SIG-M5 (cell line): ENCODE measurements at places on chromosomes 5 and 9.

- DNase-seq: no peak
Measured at GRCh38 chr5:96079075-96079474, 117.4 kb upstream of the ELL2 start.

DNA sequence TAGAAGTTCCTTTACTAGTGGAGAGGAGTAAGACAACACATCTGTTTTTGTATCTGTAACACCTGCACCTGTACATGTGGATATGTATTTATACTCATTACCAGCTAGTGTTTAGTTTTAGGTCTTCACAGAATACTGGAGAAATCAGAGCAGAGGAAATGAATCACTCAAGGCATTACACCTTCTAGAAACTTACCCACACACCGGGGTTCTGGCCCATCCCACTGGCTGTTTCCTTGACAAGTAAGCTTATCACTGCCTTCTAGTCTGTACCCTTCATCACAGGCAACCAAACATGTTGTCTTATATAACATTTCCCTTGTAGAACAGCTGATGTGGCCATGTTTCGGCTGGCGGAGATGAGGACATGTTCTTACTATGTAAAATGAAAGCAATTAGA, 76.7 kb downstream of the SVEP1 start:
- DNase-seq: no peak

DNA sequence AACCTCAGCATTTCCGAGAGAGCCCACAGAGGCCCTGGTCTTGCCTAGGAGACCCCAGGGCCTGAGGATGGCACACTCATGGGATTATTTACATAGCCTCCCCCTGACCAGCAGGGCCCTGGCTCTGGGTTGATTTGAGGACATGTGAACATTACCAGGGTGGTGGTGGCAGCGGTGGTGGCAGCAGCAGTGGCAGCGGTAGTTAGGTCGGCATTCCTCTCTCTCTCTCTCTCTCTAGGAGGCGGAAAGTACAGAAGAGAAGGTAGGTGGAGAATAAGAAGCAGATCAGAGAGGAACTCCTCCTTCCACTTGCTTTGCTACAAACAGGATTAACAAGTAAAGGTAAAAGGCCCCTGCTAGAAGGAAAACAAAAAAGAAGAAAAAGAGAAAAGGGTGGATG, 39.3 kb downstream of the B4GALT1 start:
- no peak for DNase-seq

GRCh38 chr9:126327006-126327713, 531 bp downstream of the MVB12B start:
- DNase-seq: no peak

GRCh38 chr5:91976451-91976850, 593.3 kb upstream of the ARRDC3 start:
- DNase-seq: no peak

DNA sequence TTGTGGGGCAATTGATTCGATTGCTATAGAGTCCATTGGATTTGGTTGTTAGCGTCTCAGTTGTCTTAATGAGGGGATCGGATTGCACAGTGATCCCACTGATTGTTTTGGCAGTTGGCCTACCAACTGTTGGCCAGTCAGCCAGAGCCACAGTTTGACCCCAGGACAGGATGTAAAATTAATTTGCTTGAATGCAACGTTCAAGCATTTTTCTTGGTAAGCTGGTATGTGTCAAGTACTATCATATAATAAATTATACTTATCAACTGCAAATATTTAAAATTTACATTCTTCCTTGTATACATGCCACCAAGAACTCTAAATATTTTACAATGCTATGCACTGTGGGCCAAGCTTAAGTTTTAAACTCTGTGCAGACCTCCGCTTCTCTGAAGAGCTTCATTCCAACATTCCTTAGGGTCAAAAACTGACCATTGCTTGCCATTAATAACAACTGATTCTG, 80.4 kb upstream of the OSMR start:
- no peak for DNase-seq

DNA sequence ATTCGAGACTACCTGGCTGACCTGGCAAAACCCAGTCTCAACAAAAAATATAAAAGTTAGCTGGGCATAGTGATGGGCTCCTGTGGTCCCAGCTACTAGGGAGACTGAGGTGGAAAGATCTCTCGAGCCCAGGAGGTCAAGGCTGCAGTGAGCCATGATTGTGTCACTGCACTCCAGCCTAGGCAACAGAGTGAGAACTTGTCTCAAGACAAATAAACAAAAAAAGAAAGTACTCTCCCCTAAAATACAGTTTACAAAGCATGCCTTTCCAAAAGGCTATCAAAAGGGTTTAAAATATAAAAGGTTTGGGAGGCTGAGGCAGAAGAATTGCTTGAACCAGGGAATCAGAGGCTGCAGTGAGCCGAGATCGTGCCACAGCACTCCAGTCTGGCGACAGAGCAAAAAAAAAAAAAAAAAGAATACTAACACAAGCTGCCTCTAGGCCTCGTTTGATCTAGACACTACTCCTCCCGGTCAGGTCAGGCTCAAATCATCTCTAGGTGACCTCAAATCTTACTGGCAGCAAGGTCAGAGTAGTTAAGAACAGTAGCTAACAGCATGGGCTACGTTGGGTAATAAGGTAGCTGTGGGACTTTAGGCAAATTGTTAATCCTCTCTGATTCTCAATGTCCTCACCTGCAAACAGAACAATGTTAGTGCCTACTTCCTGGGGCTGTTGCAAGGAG, 9.3 kb downstream of the NAIF1 start:
- no peak for DNase-seq

DNA sequence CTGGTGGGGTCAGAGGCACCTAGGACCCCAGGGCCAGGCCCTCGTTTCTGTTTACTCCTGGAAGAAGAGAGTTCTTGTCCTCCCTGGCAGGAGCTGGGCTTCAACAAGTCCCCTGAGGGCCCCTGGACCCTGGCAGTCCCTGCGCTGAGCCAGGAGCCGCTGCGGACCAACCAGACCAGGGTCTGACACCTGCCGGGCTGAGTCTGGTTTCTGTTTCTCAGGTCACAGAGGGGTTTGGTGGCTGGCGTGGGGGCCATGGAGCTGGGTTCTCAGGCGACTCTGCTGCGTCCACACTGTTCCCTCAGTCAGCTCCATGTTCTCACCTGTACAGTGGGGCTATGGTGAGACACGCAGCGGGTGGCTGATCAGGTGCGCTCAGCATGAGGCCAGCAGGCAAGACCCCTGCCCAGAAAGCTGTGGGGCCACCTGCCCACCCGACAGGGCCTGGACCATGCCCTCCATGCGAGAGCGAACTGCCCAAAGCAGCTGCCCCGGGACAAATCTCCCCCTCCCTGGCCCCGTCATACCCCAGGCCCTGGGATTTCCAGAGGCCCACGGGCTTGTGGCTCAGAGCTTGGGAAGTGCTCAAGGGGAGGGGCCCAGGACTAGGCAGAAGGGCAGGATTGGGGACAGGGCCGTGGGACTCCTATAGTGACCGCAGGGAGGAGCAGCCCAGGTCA, 17.9 kb upstream of the NOTCH1 start:
- no peak for DNase-seq

GRCh38 chr9:26722755-26723154, 169.8 kb downstream of the CAAP1 start:
- DNase-seq: no peak

GRCh38 chr9:86541014-86541570, 186.9 kb upstream of the TUT7 start:
- DNase-seq: no peak

DNA sequence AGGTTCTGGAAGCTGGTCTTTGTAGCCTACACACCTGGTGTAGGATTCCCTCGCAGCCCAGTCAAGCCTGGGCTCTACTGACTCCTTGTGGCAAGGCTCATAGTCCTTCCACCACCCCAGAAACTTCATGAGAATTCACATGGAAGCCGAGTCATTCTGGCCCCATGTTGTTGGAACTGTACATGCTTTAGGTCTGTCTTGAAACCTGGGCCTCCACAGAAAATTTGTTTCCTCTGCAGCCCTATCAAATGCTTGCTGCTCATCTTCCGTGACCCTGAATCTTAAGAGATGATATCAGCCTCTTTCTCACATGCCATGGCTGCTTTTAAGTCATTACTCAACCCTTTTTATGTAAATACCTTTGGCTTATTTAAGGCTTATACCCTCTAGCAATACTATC, 113.4 kb upstream of the GRHPR start:
- no peak for DNase-seq

- no peak for DNase-seq
Measured at GRCh38 chr9:113899205-113899604, 23.1 kb downstream of the ZNF618 start.

DNA sequence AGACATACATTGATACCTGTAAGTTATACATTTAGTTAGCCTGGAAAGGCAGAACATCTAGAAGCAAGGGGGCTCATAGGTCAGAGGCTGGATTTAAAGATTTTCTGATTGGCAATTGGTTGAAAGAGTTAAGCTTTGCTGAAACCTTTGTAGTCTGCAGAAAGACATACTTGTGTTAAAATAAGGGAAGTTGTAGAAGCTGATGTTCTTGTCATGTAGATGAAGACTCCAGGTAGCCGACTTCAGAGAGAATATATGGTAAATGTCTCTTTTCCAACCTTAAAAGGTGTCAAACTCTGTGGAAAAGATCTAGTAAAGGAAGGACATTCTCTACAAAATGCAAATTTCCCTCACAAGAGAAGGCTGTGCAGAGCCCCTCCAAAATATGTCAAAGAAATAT, 62.9 kb upstream of the ADAMTS16 start:
- no peak for DNase-seq

DNA sequence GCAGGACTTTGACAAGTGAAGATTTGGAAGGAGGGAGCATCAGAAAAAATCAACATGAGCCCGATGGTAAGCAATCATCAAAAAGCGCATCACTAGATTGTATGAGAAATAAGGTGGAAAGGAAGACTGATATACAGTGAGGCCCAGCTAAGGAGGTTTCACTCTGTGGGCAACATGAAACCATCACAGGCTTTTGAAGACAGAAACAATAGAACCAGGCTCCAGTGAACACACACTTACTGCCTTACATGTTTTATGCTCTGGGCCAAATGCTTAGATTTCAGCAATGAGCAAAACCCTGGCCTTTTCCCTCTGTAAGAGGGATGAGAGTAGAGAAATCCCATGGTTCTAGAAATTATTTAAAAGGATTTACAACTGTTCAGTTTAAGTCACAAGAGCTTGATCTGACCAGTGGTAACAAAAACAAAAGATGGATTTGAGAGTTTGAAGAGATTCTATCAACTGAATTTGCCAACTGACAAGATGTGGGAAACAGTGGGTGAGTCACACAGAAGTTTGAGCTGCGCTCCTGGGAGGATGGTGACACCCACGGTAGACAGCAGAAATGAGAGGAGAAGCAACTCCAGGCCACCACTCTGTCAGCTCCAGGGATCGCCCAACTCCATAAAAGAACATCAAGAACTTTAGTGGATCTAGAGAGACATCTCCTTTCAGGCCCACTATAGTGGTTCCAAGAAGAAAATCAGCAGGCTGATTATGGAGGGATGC, 261.8 kb downstream of the MCTP1 start:
- DNase-seq: no peak

- DNase-seq: no peak
Measured at GRCh38 chr9:23438299-23438907, 387.6 kb downstream of the ELAVL2 start.

GRCh38 chr5:102200861-102201260, 95.2 kb downstream of the SLCO4C1 start:
- DNase-seq: no peak

DNA sequence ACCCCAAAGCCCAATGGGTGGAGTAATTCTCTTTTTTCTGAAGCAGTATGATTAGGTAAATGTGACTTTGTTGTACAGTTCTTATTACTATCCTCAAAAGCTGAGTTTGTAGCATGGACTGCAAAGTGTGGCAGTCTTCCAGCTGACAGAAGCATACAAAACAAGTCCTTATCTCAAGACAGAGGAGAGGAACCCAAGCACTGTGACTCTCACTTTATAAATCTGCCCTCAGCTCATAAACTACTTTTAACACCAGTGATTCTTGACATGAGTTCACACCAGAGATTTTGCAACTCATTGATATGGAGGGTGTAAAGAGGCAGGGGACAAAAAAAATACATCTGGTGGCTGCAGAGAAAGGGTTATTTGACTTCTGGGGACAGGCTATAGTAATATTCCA, 251.6 kb downstream of the NTRK2 start:
- no peak for DNase-seq

- DNase-seq: no peak
Measured at GRCh38 chr5:102290004-102290403, 6.1 kb downstream of the SLCO4C1 start.

DNA sequence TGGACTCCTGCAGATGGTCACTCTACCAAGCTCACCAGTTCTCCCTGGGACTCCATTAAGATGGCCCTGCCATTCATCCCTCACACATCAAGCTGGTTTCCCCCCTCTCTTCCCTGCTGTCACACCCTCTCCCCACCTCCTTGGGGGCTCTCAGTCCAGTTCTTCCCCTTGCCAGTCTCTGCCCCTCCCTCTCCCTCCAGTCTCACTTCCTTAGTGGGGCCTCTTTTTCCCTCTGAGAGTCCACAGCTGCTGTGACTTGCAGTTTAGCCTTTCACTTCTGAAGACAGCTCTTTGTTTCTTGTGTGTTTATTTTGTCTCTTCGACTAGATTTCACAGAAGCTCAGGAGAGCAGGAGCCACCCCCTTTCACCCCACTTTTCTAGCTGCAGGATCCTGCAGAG, 10.5 kb downstream of the DOCK2 start:
- DNase-seq: peak; percentile 43

DNA sequence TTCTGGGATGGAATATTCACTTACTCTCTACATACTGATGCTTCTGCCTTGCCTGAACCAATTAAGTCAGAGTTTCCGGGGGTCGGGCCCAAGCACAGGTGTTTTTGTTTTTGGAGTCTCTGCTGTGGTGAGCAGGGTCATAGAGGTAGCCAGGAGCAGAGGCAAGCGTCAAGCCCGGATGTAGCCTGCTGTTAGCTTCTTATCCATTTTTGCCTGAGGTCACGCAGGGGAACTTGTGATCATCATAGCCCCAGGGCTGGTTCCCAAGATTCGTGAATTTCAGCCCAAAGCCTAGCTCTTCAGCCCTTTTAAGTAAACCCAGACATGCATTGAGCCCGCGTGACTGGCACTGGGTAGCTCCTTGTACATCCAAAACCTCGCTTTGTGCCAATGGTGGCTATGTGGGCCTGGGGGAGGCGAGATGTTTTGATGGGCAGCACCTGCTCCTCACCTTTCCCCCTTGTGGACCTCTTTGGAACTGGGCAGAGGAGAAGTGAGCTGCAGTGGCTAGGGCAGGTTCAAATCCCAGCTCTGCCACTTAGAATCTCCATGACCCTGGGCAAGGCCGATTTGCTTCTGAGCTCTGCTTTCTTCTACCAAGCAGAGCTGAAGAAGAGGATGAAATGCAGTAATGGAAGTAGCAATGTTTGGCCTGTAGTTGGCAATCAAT, 33.7 kb downstream of the FGF18 start:
- no peak for DNase-seq
